ENCODE measurements at places on chromosomes 16 and 17.

DNA sequence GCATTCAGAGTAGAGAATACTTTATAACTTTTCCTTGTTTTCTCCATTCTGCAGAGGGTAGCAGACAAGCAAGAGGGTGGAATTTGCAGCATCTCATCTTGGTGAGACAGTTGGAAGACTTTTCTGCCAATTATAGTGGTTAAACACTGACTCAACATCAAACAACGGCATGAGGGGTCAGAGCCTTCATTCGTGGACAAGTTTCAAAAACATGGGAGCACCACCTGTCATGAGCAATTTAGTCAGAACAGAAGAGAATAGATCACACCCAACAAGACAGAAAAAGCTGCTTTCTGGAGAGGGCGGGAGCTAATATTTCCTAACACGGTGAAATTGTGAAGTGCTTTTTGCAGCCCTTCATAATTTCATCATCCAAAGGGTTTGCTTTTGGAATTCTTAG, 17.9 kb upstream of the ZNF652 start:
- DNase-seq, result no peak

- no peak for DNase-seq
Observed at GRCh38 chr16:85048921-85049562, 21.4 kb downstream of the KIAA0513 start.

- DNase-seq, result no peak
Observed at GRCh38 chr16:57759541-57760356, 24.2 kb downstream of the KATNB1 start.

- no peak for DNase-seq
Observed at GRCh38 chr16:50448522-50448921, 79.7 kb upstream of the BRD7 start.

GRCh38 chr16:12087901-12088421, 111.4 kb downstream of the SNX29 start:
- DNase-seq, result no peak

DNA sequence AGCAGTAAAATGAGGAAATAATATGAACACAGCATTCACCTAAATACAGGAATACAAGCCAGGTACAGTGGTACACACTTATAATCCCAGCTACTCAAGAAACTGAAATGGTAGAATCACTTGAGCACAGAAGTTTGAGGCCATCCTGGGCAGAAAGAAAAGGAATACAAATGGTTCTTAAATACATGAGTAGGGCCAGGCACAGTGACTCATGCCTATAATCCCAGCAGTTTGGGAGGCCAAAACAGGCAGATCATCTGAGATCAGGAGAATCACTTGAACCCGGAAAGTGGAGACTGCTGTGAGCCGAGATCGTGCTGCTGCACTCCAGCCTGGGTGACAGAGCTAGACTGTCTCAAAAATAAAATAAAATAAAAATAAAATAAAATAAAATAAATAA, 23.0 kb upstream of the SMG8 start:
- DNase-seq, result no peak

DNA sequence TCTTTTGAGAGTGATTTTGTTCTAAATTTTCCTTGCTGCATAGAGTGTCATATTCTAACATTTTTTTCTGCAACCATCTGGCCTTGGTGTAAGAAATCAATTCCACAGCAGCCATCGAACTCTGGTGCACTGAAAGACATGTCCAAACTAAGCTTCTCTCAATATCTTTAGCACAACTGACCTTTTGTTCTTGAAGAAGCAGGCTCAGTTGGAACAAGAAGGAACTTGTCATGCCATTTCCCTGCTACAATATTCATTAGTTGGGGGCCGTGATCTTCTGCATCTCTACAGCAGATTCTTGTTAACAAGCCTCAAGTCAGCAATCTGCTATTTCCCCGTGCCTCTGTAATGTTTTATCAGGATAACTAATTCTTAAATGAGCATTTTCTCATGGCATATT, 1305.6 kb downstream of the CDH11 start:
- no peak for DNase-seq

GRCh38 chr17:77472468-77473310, 331.9 kb downstream of the SEC14L1 start:
- DNase-seq, result peak; percentile 41

Data from kidney tubule cell (primary cell).